Stimulated activated CD4-positive, alpha-beta T cell treated with anti-CD3 and anti-CD28 coated beads, Interleukin-1b, Interleukin-23, amount 100 ng/mL, for 1 hour (primary cell): ENCODE measurements at places on chromosomes 3 and 15.

DNA sequence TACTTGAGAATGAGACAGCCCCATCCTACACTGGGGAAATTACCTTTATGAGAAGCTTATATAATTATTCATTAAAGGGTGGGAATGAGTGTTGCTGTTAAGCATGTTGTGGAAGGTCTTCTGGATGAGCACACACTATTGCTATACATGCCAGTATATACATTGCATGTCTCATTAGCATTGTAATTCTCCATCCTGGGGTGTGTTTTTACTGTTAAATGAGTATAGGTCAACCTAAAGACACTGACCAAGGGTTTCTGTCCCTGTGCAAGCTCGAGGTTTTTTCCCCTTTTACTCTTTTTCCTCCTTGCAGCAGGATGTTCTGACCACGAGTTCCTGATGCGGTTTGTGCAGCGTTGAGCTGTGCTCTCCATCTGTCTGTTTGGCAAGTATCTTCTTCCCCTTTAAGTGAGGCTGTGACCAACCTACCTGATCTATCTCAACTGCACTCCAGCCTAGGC is 7.2 kb upstream of the IVD start:
- no peak for DNase-seq

- no peak for DNase-seq
These were observed 213.7 kb downstream of the LPP start for GRCh38 chr3:188367678-188368077.

DNA sequence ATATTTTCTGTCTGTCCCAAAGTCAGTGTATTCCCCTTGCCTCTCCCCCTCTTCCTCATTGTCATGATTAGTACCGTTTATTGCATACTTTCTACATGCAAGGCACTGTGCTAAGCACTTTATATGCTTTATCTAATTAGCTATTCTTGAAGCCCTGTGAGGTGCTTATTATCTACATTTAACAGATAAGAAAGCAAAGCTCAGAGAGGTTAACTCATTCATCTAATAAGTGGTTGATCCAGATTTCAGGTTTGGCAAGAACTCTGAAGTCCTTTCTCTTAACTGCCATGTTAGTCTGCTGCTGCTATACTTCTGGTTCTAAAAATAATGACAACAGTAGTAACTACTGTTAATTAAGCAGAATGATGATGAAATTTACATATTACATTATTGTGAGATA is 13.5 kb downstream of the IQGAP1 start:
- no peak for DNase-seq

GRCh38 chr3:72276806-72277205 is 491.9 kb upstream of the PROK2 start:
- DNase-seq = no peak

GRCh38 chr3:129384594-129385323 is 43.7 kb downstream of the EFCAB12 start:
- no peak for DNase-seq

DNA sequence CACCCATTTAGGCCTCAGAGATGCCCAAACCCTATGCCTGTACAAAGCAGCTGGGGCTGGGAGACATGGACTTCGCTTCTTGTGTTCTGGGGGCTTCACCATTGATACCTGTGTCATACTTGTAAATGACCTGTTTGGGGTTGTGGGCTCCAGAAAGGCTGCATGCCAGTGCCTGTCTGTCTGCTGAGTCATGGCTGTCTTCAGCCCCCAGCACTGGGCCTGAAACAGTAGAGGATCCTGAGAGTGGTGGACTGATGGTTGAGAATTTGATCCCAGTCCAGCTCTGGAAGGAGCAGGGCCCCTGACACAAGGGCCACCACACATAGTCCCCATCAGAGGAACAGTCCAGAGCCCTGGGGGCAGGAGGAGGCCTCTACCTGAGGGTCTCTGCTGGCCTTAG is 24.6 kb upstream of the APEH start:
- DNase-seq = no peak
